ENCODE measurements at places on chromosomes 1 and 21. TPM values are rescaled to one million over a fixed set of nuclear protein-coding genes. Genes with fewer than 3 reads are reported as not detected.

Gene GPX7
- 16.3 TPM for total RNA-seq

Gene SYNC
- 12.3 TPM for total RNA-seq

Gene TMEM61
- total RNA-seq = not detected

Gene ETV3L
- not detected for total RNA-seq

Gene ANGPTL7
- not detected for total RNA-seq

Gene BSND
- total RNA-seq = not detected

Gene EPHA10
- total RNA-seq = not detected
